Activated CD4-positive, alpha-beta T cell treated with anti-CD3 and anti-CD28 coated beads for 36 hours (primary cell): ENCODE measurements at places on chromosomes 11 and 22.

DNA sequence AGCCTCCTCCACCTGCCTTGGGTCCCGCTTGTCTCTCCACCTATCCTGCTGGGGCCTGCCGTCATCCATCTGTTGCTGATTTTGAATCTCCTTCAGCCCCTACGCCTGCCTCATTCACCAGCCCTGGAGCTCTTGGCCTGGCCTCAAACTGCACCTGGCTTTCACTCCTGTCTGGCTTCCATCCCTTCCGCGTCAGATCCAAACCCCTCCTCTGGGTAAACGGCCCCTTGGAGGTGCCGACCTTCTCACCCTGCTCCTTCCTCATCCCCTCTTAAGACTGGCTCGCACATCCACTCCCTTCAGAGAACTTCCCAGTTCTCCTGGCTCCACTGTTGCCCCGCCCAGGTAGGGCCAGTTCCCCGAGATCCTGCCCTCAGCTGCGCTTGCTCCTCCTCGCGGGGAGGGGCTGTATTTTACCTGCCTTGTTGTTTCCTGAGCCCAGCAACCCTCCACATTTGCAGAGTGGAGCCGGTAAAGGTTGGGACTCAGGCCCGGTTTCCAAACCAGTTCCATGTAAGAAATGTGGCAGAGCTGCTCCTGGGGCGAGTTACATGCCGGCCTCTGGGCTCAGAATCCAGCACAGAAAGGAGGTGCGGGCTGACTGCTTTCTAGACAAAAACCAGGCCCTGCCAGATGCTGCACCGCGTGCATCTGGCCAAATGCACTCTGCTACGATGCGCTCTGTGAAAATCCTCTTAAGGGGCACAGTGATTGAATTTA, 13.9 kb upstream of the SHANK2 start:
- no peaks in the 10 kb centered on the region for H3K36me3 ChIP-seq
- no peaks in the 10 kb centered on the region for H3K4me1 ChIP-seq
- no peak overlapping the region for H3K27ac ChIP-seq
- DNase-seq: no peak

DNA sequence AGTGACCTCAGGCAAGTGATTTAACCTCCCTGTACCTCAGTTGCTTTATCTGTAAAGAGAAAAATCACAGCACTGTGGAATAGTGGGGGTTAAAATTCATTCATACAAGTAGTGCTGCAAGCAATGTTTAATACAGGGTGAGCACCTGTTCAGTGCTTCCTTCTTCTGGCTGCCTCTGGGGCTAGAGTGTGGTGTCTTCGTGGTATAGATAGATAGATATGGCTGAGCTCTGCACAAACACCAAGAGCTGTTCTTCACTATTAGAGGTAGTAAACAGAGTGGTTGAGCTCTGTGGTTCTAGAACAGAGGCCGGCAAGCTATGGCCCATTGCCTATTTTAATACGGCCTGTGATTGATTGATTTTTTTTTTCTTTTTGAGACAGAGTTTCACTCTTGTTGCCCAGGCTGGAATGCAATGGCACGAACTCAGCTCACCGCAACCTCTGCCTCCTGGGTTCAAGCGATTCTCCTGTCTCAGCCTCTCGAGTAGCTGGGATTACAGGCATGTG, 32.9 kb downstream of the LIMK2 start:
- H3K4me3 ChIP-seq: no peak overlapping the region
- no peaks in the 10 kb centered on the region for H3K27me3 ChIP-seq
- H3K27ac ChIP-seq: no peak overlapping the region
- H3K4me1 ChIP-seq: peaks cover 36% of the 10 kb centered on the region
- no peak for DNase-seq
- peaks cover 4% of the 10 kb centered on the region for H3K36me3 ChIP-seq

- H3K27me3 ChIP-seq: no peaks in the 10 kb centered on the region
- peak overlapping the region; percentile 39 for H3K27ac ChIP-seq
Observed at GRCh38 chr11:75476739-75477613, 44.0 kb upstream of the KLHL35 start.

GRCh38 chr11:122234257-122234656, 118.2 kb upstream of the BLID start:
- H3K36me3 ChIP-seq: no peaks in the 10 kb centered on the region
- no peak overlapping the region for H3K4me3 ChIP-seq
- peaks cover 2% of the 10 kb centered on the region for H3K27me3 ChIP-seq

DNA sequence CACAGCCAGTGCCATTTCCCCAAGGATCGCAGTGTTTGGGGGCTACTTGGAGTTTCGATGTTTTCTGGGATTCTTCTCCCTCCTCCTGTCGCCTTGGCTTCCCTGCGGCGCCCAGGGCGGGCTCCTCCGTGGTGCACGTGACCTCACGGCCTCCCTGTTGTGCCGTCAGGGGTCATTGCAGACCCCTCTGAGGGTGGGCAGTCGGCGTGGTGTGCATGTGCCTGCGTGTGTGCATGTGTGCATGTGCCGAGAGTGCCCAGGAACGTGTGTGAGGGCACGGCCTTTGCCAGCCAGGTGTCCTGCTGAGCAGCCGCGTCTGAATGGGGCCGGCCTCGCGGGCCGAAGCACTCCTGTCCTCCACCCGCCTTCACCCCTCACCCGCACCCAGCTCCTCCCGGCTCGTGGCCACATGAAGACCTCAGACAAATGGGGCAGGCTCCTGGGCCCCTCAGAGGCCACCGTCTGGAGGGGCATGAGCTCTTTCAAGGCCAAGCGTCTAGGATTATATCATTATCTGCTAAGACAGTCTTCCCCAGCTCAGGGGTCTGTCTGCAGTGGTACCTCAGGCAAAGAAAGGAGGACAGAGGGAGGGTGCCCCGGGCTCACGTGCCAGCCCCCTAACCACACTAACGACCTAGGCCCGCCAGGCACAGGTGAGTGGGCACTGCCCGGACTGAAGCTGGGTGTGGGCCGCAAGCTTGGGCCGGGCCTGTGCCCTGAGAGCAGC, 9.4 kb upstream of the MRPL23 start:
- peaks cover 3% of the 10 kb centered on the region for H3K27me3 ChIP-seq
- DNase-seq: peak; percentile 3
- no peak overlapping the region for H3K27ac ChIP-seq
- no peak overlapping the region for H3K4me3 ChIP-seq
- peaks cover 9% of the 10 kb centered on the region for H3K4me1 ChIP-seq

GRCh38 chr22:24236656-24237055, 8.2 kb downstream of the GGT5 start:
- H3K36me3 ChIP-seq: no peaks in the 10 kb centered on the region
- H3K4me3 ChIP-seq: no peak overlapping the region
- no peak for DNase-seq

DNA sequence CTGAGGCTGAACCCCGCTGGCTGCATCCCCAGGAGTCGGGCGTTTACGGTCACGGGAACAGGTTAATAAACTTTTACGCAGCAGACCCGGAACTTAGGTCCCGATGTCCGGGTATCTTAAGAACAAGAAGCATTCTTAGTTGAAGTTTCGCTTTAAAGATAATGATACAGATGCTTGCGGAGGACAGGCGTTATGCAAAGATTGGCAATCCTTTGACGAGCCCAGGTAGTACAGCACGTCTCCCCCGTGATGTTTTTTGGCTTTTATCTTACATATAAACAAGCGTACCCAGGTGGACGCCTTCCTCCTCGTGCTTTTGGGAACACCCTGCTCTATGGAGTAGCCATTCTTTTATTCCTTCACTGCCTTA, 871 bp upstream of the TOLLIP start:
- H3K27ac ChIP-seq: peak overlapping the region; percentile 79
- no peaks in the 10 kb centered on the region for H3K27me3 ChIP-seq
- H3K4me1 ChIP-seq: peaks cover 36% of the 10 kb centered on the region
- H3K36me3 ChIP-seq: peaks cover 21% of the 10 kb centered on the region
- H3K4me3 ChIP-seq: peak overlapping the region; percentile 76

- H3K27me3 ChIP-seq: no peaks in the 10 kb centered on the region
- no peak for DNase-seq
- peaks cover 34% of the 10 kb centered on the region for H3K4me1 ChIP-seq
- H3K36me3 ChIP-seq: no peaks in the 10 kb centered on the region
- no peak overlapping the region for H3K27ac ChIP-seq
- no peak overlapping the region for H3K4me3 ChIP-seq
Observed at GRCh38 chr11:128634395-128634794, 47.0 kb upstream of the ETS1 start.

DNA sequence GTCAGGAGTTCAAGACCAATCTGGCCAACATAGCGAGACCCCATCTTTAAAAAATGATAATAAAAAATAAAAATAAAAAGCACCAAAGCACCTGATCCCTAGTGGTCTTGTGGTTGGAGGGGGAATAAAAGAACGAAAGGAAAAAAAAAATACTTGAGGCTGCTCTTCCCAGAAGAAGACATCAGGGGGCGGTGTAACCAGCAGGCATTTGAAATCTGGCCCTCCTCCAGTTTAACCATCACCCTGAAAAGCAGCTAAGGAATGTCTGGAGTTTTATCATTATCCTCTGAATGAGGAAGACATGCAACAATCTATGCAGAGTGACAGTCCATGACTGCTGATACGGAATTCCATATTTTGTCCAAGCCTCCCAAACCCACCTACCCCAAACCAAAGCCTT, 5.6 kb upstream of the KCTD17 start:
- DNase-seq: no peak
- H3K36me3 ChIP-seq: no peaks in the 10 kb centered on the region
- no peak overlapping the region for H3K4me3 ChIP-seq
- no peaks in the 10 kb centered on the region for H3K27me3 ChIP-seq

- H3K27ac ChIP-seq: no peak overlapping the region
- peaks cover 5% of the 10 kb centered on the region for H3K4me1 ChIP-seq
- H3K4me3 ChIP-seq: no peak overlapping the region
- H3K27me3 ChIP-seq: peaks cover 34% of the 10 kb centered on the region
- no peaks in the 10 kb centered on the region for H3K36me3 ChIP-seq
Observed at GRCh38 chr11:74726547-74727182, 4.6 kb downstream of the CHRDL2 start.

GRCh38 chr11:14110629-14111028, 148.1 kb downstream of the SPON1 start:
- H3K36me3 ChIP-seq: no peaks in the 10 kb centered on the region
- no peak overlapping the region for H3K4me3 ChIP-seq
- no peaks in the 10 kb centered on the region for H3K27me3 ChIP-seq
- peaks cover 13% of the 10 kb centered on the region for H3K4me1 ChIP-seq

- no peak overlapping the region for H3K4me3 ChIP-seq
- no peaks in the 10 kb centered on the region for H3K27me3 ChIP-seq
- H3K36me3 ChIP-seq: no peaks in the 10 kb centered on the region
- H3K27ac ChIP-seq: no peak overlapping the region
Observed at GRCh38 chr11:131763193-131763890, 392.9 kb downstream of the NTM start.

GRCh38 chr22:44199164-44199563, 18.4 kb downstream of the PARVG start:
- no peak overlapping the region for H3K4me3 ChIP-seq
- peaks cover 7% of the 10 kb centered on the region for H3K4me1 ChIP-seq
- H3K36me3 ChIP-seq: peaks cover 27% of the 10 kb centered on the region
- DNase-seq: no peak
- H3K27me3 ChIP-seq: no peaks in the 10 kb centered on the region
- H3K27ac ChIP-seq: no peak overlapping the region

DNA sequence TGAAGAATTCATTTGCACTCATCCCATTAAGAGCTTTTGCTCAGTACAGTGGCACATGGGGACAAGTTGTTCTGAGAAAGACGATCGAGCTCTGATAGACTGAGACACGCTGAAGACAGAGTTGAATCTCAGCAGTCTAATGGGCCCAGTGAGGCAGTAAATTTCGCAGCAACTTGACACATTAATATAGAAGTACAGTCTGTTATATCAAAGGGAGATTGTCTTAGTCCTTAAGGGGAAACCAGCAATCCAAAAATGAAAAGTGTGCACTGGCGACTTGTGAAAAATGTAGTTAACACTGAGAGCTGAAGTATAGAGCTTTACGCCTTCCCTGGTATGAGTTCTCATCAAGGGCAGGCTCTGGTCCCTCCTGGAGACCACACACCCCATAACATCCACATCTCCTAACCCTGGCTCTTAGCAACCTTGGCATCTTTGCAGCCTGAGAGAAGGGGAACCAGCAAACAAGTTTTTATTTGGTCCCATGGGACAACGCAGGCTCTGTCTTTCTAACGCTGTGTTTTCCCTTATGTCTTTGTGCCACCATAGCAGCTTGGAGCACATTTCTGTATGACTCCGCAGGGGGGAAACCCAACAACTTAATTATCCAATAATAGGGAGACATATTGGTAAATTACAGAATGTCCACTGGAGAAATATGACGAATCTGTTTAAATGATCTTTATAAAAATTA, 952.5 kb downstream of the OPCML start:
- H3K27me3 ChIP-seq: peaks cover 2% of the 10 kb centered on the region
- H3K36me3 ChIP-seq: no peaks in the 10 kb centered on the region
- DNase-seq: no peak
- H3K27ac ChIP-seq: no peak overlapping the region
- no peak overlapping the region for H3K4me3 ChIP-seq

DNA sequence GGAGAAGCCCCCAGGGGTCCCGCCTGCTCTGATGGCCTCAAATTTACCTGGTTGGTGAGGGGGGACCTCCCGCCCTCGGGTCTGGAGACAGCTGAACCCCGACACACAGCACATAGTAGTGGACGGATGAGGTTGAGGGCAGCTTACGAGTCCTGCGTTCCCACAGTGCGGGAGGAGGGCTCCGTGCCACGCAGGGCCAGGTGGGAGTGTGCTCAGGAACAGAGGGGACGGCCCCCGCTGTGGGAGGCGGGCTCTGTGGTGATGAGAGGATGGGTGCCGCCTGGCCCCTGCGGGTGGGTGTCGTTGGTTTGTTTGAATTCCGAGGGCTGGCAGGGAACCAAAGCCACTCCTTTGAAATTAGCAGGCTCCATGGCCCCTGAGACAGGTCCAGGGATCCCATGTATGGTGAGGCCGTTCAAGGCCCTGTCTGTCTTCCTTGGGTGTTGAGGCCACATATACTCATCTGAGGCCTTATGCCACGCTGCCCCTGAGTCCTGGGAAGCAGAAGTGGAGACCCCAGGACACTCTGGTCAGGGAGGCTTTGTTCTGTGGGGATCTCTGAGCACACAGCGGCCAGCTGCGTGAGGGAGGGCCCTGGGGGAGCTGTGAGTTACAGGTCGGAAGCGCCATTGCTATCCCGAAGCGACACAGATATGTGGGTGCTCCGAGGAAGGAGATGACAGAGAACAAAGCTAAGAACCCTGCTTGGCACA, 21.9 kb downstream of the NADSYN1 start:
- DNase-seq: no peak
- no peak overlapping the region for H3K4me3 ChIP-seq
- H3K36me3 ChIP-seq: peaks cover 30% of the 10 kb centered on the region
- H3K27ac ChIP-seq: no peak overlapping the region

DNA sequence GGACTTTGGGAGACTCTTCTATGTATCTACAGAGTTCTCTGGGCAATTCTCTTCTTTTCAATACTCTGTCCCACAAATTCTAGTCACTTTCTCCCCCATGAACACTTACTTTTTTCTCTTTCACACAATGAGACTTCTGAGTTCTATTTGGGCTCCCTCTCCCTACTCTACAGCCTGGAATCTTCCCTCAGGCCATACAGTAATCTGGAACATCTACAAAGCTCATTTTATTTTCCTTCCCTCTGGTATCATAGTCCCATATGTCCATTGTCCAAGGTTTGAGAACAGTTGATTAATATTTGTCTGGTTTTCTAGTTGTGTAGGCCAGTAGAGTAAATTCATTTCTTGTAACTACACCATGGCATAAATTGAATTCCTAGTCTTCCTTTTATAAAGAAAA, 544.6 kb upstream of the RAG2 start:
- H3K27me3 ChIP-seq: no peaks in the 10 kb centered on the region
- no peaks in the 10 kb centered on the region for H3K36me3 ChIP-seq
- H3K27ac ChIP-seq: no peak overlapping the region
- no peaks in the 10 kb centered on the region for H3K4me1 ChIP-seq
